ENCODE measurements at places on chromosomes 4 and X.

DNA sequence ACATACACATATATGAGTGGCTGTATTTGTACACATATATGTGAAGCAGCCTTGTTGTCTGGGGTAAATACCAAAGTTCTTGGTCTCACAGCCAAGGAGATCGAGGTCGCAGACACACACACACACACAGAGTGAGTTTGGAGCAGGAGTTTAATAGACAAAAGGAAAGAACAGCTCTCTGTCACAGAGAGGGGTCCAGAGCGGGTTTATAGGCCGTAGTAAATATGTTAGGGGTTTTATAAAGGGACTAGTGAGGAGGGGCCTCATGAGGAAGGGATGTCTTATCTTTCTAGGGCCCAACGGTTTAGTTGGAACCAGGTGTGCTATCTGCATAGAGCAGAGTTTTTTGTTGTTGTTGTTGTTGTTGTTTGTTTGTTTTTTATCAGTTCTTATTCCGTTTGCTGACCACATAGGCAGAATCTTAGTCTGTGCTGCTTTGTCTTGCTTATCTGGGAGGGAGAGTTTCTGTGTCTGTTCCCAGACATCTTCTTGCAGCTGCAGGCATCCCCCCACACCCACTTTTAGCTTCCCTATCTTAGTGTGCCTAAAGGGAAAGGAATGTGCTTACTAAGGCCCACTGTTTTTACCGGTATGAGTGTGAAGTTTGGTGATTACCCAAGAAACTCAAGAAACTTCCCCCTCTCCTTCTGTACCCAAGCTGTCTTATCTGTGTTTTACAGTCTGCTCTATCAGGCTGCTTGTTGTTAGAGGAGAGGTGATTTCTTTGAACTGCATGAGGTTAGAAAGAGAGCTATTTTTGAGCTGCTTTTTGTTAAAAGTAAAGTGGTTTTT is 91.9 kb downstream of the TENT5D start:
- DNase-seq: no peak

DNA sequence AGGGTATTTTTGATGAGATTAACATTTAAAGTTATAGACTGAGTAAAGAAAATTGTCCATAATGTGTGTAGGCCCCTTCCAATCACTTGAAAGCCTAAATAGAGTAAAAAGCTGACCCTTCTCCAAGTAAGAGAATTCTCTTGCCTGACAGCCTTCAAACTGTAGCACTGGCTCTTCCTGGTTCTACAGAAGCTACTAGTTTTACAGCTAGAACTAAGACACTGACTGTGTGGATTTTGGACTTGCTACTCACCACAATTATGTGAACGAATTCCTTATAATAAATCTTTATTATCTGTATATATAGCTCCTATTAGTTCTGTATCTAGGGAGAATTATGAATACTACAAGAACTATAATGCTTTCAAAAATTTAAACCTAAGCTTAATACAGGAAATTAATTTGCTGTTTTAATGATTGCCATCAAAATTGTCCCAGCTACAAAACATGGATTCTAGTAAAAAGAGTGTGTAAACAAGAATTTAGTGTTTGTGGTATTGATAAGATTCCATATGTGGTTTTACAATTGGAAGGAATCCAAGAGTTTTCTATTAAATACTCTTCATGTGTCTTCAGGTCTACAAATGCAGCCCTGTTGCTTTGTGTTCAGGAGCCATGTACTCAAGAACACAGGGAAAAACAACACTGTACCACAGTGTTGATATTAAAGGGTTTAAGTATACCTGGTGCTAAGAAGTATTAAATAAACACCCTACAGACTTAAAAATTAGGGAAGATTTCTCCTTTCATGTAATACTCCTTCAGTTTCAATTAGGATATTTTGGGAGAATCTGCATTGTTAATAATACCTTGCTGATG is 366.5 kb downstream of the CXXC4 start:
- DNase-seq: no peak

- no peak for DNase-seq
Observed at GRCh38 chr4:184672741-184673140, 23.2 kb downstream of the PRIMPOL start.

- no peak for DNase-seq
Observed at GRCh38 chr4:167003326-167003725, 231.0 kb downstream of the SPOCK3 start.

GRCh38 chr4:77193511-77194102 is 36.6 kb downstream of the CCNG2 start:
- peak; percentile 77 for DNase-seq

Data from activated CD4-positive, CD25-positive, alpha-beta regulatory T cell treated with anti-CD3 and anti-CD28 coated beads, Interleukin-2, amount 50 U/mL, for 72 hours (primary cell).